ENCODE measurements at places on chromosomes 12 and 14.

DNA sequence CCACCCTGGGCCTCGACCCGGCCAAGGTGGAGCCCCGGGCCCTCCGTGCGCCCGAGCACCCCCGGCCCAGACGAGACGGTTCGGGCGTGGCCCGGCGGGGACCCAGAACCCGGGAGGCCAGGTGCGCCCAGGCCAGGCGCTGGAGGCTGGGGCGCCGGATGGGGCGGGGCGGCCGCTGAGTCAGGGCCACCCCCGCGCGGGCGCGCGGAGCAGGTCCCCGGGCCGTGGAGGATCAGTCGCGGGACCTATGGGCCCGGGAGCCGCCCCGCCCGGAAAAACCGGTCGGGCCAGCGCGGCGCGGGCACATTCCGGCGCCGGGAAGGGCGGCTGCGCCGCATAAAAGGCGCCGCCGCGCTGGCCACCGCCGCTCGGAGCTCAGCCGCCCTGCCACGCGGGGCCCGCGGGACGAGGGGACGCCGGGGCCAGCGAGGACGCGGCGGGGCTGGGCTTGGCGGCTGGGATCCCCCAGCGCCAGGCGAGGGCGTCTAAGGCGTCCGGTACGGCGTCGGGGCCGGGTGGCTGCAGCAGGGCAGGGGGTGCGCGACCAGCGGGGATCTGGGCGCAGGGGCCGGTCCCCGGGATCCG, 21.5 kb upstream of the KIF26A start:
- DNase-seq: no peak

GRCh38 chr12:42237853-42238239, 202 bp downstream of the YAF2 start:
- DNase-seq: no peak

- DNase-seq: no peak
These were observed 33.8 kb downstream of the TECPR2 start for GRCh38 chr14:102396521-102396920.

DNA sequence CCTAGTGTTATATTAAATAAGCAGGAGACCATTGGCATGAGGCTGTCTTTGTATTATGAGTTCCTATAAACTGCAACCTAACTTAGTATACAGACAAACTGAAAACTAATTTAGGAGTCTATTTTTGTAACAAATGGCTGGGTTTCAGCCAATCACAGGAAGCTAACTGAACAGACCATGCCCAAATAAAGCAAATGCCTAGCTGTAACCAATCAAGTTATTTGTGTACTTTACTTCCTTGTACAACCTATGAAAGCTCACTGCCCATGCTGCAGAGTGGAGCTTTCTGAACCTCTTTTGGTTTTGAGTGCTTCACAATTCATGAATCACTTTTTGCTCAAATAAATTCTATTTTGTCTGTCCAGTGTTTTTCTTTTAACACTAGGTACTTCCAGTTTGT, 41.6 kb downstream of the GUCY2C start:
- no peak for DNase-seq

- no peak for DNase-seq
These were observed 14.1 kb upstream of the LRP1-AS start for GRCh38 chr12:57161491-57161890.

DNA sequence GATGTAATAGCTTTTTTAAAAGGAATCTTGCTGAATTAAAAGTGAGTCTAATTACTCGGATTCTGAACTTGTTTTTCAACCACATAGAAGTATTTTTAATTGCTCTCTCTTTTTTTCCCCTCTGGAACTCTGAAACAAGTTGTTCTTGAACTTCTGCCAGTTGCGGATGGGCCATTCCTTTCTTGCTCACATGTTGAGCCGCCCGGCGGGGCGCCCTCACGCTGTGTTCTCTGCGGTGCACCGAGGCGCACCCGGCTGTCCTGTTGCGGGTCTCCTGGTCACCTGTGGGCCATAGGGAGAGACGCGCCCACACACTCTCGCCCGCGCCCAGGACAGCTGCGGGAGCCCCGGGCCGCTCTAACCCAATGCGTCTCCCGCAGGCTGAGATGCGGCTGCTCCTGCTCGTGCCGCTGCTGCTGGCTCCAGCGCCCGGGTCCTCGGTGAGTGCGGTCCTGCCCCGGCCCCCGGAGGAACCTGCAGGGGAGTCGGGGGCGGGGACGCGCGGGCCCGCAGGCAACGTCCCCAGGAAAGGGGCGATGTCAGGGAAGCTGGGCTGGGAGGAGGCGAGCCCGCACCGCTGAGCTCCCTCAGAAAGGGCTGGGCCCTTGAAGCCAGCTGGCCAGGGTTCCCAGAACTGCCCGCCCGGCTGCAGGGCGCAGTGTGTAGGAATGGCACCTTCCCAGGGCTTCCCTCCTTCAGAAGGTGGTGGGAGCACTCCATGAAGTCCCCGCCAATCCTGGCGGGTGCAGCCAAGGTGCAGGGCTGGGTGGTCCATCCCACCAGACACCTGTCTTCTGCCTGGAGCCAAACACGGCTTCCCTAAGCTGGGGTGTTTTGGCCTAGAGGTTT, 2.3 kb downstream of the PAPLN start:
- DNase-seq: no peak

- DNase-seq: no peak
These were observed 429.4 kb downstream of the PCNX1 start for GRCh38 chr14:71336489-71337192.

DNA sequence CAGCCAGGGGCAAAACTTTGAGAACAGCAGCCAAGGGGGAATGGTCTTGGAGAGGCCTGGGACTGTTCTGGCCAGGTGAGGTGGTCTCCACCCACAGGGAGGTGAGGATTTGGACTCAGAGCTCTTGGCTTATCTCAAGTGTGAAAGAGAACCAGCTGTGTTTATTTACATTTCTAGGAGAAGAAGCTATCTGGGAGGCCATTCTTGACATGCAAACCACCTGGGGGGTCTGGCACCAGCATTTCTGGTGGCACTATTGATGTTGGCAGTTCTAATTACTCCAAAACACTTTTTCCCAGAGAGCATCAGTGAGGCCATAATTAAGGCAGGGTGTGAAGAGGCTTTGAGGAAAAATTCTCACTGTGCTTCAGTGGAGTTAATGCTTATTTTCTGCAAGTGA, 95.1 kb downstream of the CAND1 start:
- DNase-seq: no peak

GRCh38 chr12:20489645-20490044, 121.3 kb downstream of the PDE3A start:
- no peak for DNase-seq

- DNase-seq: no peak
These were observed 7.4 kb upstream of the IGFBP6 start for GRCh38 chr12:53090105-53090504.

GRCh38 chr12:122306407-122306806, 40.1 kb upstream of the VPS33A start:
- no peak for DNase-seq

- no peak for DNase-seq
These were observed 161.6 kb downstream of the KCNC2 start for GRCh38 chr12:75047885-75048525.

- DNase-seq: no peak
These were observed 98.6 kb downstream of the GCH1 start for GRCh38 chr14:54803926-54804537.
